ENCODE measurements at places on chromosomes 13 and 19.

- DNase-seq = no peak
Observed at GRCh38 chr19:55196803-55197202, 12.5 kb downstream of the PTPRH start.

- no peak for DNase-seq
Observed at GRCh38 chr13:76879883-76880270, 6.3 kb downstream of the KCTD12 start.

- no peak for DNase-seq
Observed at GRCh38 chr13:36778083-36778671, 40.8 kb upstream of the RFXAP start.

- DNase-seq = no peak
Observed at GRCh38 chr13:98368019-98368418, 190.9 kb upstream of the RNF113B start.

DNA sequence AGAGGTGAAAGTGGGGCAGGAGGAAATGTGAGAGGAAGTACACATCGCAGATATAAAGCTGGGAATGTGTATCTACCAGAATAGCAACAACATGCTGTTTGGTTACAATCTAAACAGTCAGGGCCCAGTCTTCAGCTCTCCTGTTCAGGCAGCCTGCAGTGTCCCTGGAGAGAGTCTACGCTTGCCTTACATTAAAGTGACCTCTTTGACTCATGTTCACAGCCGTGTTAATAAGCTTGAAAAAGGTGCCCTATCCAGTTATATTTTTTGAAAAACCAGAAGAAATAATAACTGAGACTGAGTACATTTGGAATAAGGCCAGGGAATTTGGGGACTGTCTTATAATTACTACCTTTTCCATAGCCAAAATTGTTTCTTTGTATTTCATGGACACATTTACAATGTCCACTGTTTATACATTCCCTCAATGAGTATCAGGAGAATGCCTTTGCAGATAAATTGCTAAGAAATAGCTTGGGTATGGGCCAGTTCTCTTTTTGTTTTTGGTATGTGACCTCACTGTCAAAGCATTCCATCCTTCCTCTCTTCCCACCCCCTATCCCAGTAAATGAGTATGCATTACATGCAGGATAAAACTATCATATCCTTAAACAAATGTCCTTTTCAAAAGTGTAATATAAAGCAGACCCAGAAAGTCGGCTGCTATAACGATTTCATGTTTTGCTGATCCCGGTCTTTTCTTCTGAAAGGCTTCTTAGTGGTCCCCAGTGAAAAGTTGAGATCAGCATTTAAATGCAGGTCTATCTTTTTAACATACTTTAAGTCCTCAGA is 82.6 kb downstream of the PCDH9 start:
- no peak for DNase-seq

DNA sequence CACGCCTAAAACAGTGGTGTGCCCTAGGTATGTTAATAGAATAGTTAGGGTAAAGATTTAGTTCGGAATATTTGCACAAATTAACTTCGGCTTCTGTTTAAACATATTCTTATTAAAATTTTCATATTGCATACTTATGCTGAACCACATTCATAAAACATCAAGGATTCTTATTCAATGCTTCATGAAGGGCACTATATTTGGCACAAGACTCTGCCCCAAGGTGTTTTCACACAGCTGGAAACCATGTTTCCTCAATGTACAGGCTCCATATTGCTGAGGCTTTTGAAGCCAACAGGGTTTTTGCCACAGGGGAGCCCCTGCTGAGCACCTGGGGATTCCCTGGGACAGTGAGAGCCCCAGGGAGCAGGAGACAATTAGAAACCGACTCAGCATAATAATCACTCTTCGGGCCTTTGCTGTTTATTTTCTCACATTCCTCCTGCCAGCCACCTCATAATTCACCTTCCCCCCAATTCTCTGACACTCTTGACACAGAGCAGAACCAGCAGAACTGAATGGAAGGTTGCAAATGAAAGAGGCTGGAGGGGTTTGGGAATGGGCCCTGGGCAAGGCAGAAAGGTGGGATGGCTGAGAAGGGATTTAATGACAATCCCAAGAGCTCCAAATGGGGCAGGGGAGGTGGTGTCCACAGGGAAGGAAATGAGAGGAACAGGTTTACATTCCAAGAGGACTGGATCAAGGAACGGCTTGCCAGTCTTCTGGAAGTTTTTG is 72.3 kb upstream of the POMP start:
- DNase-seq = no peak

GRCh38 chr19:33622809-33623511 is 1.2 kb downstream of the CHST8 start:
- no peak for DNase-seq

DNA sequence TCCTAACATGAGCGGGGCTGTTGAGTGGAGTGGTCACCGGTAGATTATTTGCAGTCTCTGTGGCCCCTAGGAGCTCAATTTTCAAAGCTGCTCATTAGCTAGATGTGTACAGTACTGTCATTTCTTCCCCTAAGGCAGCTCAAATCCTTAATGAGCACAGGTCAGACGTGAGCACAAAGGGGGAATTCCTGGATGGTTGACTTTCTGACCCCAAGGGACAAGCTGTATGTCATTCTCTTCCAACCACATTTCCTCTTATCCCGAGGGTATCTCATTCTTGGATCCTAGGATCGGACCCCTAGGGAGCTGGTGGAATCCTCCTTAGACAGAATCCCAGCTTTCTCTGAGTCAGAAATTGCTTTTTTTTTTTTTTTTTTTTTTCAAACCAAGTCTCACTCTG is 5.7 kb upstream of the OR7G3 start:
- DNase-seq = no peak

DNA sequence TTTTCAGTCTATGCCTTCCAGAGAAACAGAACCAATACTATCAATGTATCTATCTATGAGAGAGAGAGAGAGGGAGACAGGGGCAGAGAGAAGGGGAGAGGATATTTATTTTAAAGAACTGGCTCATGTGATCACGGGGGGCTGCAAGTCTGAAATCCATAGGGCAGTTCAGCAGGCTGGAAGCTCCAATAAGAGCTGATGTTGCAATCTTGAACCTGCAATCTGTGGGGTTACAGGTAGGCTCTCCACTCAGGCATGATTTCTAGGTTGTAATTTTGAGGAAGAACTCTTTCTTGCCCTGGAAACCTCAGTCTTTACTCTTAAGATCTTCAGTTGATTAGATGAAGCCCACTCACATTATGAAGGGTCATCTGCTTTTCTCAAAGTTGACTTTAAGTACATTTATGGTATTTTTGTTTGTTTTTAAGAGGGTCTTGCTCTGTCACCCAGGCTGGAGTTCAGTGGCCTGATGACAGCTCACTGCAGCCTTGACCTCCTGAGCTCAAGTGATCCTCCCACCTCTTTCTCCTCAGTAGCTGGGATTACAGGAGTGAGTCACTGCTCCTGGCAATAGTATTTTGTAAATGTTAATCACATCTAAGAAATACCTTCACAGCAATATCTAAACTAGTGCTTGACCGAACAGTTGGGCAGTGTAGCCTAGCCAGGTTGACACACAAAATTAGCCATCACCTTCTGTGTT is 376.4 kb downstream of the FGF9 start:
- no peak for DNase-seq

DNA sequence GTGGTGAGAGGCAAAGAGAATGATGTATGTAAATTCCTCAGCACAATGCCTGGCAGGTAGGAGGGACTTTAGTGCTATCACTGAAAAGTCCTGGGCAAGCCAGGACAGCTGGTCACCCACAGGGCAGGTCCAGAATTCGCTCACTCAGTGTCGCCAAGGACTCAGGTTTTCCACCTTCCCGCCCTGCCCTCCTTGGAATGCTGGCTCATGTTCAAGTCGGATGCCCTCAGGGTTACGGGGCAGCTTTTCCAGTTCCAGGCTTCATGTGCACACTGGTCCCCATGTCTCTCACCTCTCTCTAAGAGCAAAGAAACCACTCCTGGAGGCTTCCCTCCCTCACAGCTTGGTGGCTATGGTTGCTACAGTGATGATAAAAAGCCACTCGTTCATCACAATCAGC is 24.8 kb upstream of the NAXD start:
- DNase-seq = no peak
